Ovary (tissue), 10 donors: ENCODE measurements at places on chromosomes 1 and 21. TPM values are rescaled to one million over a fixed set of nuclear protein-coding genes. Genes with fewer than 3 reads are reported as not detected.

- no peak for DNase-seq
Measured at GRCh38 chr1:175136246-175136645, 56.3 kb downstream of the KIAA0040 start.

DNA sequence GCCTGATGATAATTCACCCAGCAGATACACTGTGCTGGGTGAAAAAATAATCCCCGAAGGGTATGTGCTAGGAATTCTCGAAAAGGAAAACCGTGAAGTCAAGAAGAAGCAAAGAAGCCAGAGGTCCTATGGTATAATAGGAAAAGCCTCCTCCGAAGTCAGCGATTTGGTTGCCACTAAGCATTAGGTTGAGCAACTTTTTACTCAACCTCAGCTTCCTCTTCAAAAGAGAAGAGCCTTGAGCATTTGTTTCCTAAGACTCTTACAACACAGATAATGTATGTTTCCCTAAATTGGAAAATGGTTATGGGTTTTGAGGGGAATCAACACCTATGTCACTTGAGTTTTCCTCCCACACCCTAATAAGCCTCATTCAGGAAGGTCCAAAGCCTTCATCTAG is 21.3 kb upstream of the MNDA start:
- no peak for DNase-seq

DNA sequence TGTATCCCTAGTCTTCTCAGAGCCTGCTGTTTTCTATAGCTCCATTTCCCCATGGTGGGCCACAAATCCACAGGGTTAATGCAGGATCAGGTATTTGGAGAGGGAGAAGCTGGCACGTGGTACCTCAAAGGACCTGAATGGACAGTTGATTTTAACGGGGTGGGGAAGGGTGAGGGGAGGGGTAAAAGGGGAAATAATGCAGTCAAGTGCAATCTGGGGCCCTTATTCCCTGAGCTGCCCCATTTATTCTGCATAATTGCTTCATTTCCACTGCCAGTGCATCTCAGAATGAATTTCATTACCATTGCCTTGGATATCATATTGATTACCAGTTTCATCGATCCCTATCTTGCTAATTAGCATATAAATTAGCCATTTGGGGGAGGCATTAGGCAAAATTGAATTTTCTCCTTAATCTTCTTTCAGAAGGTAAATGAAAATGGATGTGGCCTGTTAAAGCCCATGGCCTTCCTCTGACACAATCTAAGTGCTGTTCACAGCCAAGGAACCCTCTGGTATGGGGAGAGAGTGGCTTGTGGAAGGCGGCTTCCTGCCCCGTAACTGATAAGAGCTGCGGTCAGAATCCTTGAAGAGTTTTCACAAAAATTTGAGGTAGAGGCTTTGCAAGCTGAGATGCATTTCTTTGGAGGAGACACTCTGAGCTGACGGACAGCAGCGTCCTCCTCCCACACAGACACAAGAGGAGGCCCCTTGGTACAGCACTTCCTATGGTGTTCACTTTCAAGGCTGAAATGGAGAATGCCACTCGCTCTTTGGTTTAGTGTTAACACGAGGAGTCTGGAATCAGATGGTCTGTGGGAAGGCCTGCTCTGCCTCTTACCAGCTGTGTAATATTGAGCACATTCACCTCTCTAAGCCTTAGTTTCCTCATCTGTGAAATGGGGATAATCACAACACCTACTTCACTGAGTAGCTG is 34.4 kb downstream of the PHC2 start:
- no peak for DNase-seq

DNA sequence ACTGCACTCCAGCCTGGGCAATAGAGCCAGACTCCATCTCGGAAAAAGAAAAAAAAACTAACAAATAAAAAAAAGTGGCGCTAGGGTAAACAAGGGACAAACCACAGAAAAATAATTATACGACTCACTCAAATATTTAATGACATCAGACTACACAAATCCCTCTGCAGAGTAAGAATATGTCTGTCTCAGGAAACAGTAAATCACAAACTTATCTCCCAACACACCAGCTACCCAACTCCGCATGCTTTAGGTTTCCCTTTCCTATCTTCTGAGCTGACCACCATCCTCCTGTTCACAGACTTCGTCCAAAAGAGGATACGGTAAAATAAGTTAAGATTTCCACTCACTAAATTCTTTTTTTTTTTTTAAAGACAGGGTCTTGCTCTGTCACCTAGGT is 16.2 kb downstream of the WDR47 start:
- no peak for DNase-seq

DNA sequence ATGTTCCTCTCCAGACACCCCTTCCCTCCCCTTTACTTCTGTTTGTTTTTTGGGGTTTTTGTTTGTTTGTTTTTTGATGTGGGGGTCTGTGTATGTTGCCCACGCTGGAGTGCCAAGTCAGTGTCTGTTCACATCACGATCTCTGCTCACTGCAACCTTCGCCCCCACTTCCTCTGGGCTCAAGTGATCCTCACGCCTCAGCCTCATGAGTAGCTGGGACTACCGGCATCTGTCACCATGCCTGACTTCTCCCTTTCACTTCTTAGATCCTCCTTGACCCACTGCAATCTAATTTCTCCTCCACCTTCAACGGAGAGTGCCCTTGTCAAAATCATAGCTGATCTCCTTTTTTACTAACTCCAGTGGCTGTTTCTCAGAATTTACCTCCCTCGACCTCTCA is 100.7 kb upstream of the KIF26B start:
- no peak for DNase-seq

DNA sequence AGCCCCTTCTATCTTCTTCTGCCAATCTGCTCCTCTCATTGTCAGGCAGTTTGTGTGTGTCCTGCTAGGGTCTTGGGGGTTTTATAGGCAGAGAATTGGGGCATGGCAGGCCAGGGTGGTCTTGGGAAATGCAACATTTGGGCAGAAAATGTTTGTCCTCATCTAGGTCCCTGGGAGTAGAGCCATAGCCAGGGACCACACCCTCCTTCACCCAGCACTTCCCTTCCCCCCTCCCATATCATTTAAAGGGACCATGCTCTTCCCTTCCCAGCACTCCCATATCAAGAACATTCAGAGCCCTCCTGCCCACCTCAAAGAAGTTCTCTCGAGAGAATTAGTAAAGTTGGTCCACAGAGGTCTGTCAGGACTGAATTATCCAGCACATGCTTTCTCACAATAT is 41.7 kb downstream of the ZNF697 start:
- no peak for DNase-seq

DNA sequence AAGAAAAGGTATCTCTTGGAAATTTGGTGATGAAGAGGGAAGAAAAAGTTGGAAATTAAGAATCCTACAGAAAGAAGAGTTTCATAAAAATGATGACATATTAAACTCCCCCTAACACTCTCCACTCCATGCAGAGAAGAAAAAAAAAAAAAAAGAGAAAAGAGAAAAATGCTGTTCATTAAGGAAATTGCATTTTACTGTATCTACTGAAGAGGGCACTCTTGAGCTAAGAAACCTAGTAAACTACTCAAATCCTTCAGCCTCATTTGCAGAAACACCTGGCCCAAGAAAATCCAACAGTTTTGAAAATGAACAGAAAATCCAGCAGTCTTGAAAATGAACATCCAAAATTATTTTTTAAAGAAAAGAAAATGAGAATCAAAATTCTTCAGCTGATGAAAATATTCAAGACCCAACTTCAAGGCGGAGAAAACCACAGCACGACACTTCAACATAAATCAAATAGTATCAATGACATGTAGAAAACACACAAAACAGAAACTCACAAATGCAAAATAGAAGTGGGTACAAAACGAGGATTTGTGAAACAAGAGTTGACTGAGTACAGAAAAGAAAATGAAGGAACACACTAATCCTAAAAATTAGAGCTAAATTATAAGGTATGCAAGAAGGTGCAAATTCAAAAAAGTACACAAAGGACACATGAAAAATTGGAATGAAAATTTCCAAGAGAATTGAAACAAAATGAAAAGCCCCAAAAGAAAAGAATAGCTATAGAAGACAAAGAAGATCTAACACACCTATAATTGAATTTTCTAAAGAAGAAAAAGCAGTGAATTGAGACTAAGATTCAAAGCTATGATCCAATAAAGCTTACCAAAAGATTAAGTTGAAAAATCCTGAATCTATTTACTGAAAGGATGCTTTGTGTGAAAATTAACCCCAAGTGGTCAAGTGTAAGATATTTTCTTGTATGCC is 73.2 kb upstream of the DNAJC6 start:
- DNase-seq = no peak

DNA sequence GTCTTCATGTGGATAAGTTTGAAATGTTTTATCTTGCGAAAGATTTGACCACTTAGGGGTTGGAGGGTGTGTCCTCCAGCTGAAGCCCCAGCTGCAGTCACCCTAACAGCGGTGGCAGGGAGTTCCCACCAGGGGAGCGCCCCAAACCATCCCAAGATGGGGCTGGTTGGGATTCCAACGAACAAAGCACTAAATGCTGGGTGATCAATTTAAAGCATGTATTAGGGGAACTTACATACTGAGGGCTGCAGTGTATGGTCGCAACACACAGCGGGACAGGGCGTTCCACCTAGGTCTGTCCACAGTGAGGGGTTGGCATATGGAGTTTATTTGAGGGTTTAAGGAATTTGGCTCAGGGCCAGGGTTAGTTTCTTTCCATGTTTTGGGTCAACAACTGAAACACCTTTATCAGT is 26.3 kb downstream of the SLC37A1 start:
- DNase-seq = no peak

GRCh38 chr1:48661726-48662463 is 114.8 kb downstream of the BEND5 start:
- no peak for DNase-seq

GRCh38 chr1:97621955-97622354 is 298.9 kb downstream of the DPYD start:
- no peak for DNase-seq

- no peak for DNase-seq
Measured at GRCh38 chr1:115289940-115290339, 48.1 kb downstream of the NGF start.

DNA sequence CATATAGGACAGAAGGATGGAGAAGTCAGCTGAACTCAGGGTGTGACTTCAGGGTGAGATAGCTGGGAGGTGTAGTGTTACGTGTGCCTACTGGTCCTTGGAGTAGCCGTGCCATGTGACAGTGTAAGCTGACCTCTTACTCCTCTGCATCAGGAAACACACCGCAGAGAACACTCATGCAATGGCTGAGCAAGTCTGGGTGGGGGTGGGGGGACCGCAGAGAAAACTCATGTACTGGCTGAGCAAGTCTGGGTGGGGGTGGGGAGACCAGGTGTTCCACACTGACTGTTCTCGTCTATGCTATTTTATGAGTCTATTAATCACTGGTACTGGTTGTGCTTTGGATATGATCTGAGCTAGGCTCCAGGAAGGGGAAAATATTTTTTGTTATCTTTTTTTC is 233.1 kb downstream of the PAPPA2 start:
- no peak for DNase-seq

GRCh38 chr1:224683936-224684335 is 67.8 kb downstream of the CNIH3 start:
- no peak for DNase-seq

DNA sequence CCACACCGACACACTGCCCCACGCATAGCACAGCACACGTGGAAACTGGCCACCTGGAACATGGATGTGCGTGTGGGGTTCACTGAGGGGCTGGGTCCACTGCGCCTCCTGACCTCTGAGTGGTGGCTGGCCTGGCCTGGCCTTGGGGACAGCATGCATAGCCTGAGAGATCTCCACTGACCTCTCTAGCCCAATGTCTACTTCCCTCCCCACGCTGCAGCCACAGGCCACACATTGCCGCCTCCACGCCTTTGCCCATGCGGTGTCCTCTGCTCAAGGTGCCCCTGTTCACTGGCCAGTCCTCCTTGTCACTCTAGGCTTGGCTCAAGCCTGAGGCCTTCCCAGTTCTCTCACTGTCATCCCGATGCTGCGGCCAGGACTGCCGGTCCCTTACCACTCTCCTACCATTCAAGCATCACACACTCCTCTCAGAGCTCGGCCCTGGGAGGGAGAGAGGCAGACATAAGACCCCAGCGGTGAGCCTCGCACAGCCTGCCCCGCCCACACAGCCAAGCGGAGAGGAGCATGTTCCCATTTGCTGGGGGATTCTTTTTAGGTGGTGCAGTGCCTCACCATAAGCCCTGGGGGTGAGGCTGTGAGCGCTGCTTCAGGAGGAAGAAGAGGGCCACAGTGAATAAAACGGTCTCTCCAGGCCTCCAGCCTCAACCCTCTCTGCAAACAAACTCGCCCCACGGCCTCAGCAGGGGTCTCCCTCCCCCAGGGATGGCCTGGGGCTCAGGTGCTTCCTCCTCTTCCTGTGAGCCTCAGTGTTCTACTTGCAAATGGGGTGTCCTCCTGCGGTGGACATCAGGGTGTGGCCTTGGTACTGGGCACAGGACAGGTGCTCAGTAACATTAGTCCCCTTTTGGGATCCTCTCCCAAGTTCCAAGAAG is 80.8 kb downstream of the DMRTB1 start:
- DNase-seq = no peak

FAM72B gene
- total RNA-seq = 1.8 TPM

ZNHIT6 gene
- 16.0 TPM for total RNA-seq

LYPLAL1 gene
- 37.9 TPM for total RNA-seq

NUP210L gene
- 0.07 TPM for total RNA-seq

MROH7 gene
- 20.9 TPM for total RNA-seq

SLC25A34 gene
- 2.5 TPM for total RNA-seq

ERRFI1 gene
- total RNA-seq = 109 TPM

CACHD1 gene
- total RNA-seq = 17.0 TPM

GBP1 gene
- total RNA-seq = 21.0 TPM
